ENCODE measurements at places on chromosomes 12 and 14.

DNA sequence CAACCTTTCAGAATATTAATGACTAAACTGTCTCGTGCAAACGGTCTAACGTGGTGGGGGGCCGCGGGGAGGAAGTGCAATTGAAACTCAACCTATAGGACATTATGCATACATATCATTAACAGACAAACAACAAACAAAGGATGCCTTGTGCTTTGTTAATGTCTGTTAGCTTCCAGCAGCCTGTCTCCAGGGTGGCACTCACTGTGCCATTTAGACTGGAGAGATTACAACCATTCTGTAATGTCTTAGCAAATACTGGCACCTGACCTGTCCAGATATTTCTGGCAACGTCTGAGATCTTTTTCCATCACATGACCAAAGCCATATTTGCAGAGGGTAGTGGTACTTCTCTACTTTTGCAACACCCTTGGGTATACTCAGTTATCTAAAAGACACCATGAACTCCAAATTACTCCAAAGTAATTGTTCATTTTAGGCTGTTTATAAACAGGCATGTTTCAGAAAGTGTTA lies 11.6 kb downstream of the BHLHE41 start:
- H3K4me1 ChIP-seq, result peaks cover 9% of the 10 kb centered on the region
- H3K27me3 ChIP-seq, result peaks cover 2% of the 10 kb centered on the region
- no peaks in the 10 kb centered on the region for H3K36me3 ChIP-seq
- no peak overlapping the region for H3K27ac ChIP-seq

DNA sequence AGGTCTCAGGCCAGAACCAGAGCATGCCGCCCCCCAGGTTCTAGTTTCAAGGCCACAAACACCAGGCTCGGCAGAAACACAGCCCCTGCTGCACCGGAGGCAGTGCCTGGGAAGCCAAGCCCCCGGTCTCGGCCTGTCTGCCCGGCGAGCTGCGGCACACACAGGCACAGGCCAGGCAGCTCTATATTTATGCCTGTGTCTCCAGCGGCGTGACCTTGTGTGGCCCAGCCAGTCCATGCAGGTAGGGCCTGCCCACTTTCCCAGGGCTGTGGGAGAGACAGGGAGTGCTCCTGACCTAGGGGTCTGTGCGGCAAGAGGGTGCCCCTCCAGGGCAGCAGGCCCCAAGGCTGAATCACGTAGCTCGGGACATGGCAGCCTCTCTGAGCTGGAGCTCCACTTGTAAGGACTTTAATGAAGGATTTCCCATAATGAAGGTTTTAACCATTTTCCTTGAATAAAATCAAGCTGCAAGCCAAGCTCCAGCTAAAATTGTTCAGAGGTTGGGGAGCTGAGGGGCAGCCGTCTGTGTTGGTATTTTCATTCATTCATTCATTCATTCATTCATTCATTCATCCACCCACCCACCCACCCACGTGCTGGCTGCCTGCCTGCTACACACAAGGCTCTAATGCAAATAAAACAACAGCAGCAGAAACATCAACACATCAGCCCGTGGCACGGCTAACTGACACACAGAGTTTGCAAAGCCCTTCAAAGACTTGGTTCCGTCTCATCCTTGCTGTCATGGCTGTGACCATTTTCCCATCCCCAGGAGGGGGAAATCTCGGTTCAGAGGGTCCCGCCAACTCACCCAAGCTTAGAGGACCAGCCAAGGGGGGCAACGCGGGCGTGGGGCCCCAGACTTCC lies 92.0 kb downstream of the RFLNA start:
- no peaks in the 10 kb centered on the region for H3K27me3 ChIP-seq
- H3K4me1 ChIP-seq, result peaks cover 18% of the 10 kb centered on the region
- peaks cover 9% of the 10 kb centered on the region for H3K36me3 ChIP-seq
- H3K4me3 ChIP-seq, result no peak overlapping the region

GRCh38 chr12:102592134-102592533 lies 111.8 kb upstream of the IGF1 start:
- no peaks in the 10 kb centered on the region for H3K4me1 ChIP-seq
- H3K27me3 ChIP-seq, result no peaks in the 10 kb centered on the region
- DNase-seq, result no peak
- no peaks in the 10 kb centered on the region for H3K36me3 ChIP-seq
- H3K27ac ChIP-seq, result no peak overlapping the region

GRCh38 chr12:5280086-5280485 lies 151.8 kb upstream of the NTF3 start:
- no peaks in the 10 kb centered on the region for H3K36me3 ChIP-seq
- no peak overlapping the region for H3K27ac ChIP-seq

GRCh38 chr12:74292351-74293194 lies 245.1 kb upstream of the ATXN7L3B start:
- no peaks in the 10 kb centered on the region for H3K4me1 ChIP-seq
- no peaks in the 10 kb centered on the region for H3K36me3 ChIP-seq
- H3K27me3 ChIP-seq, result no peaks in the 10 kb centered on the region
- DNase-seq, result no peak

- no peaks in the 10 kb centered on the region for H3K36me3 ChIP-seq
- H3K27ac ChIP-seq, result no peak overlapping the region
- H3K27me3 ChIP-seq, result no peaks in the 10 kb centered on the region
Observed at GRCh38 chr14:99800781-99801180, 7.6 kb downstream of the EML1 start.

GRCh38 chr14:65753061-65753460 lies 340.5 kb downstream of the FUT8 start:
- H3K36me3 ChIP-seq, result no peaks in the 10 kb centered on the region
- peaks cover 1% of the 10 kb centered on the region for H3K4me1 ChIP-seq
- no peak overlapping the region for H3K4me3 ChIP-seq
- H3K27me3 ChIP-seq, result no peaks in the 10 kb centered on the region

GRCh38 chr14:77707355-77707723 lies 484 bp downstream of the ALKBH1 start:
- no peak overlapping the region for H3K27ac ChIP-seq
- peak; percentile 14 for DNase-seq
- no peaks in the 10 kb centered on the region for H3K27me3 ChIP-seq
- H3K4me3 ChIP-seq, result peak overlapping the region; percentile 97

DNA sequence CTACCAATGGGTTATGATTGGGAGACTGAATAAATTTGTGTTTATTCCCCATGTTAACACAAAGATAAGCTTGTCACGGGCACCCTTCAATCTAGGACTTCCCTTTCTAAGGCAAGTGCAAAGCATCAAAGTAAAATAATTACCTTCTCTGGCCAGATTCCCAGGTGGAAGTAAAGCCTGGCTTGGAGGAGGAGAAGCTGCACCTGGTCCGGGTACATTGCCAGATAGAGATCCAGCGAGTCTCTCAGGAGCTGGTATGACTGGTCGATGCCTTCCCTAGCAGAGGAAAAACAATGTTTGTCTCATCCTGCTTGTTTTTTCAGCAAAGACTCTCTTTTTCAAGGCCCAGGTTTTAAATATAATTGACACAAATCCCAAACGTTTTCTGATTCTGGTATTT lies 24.9 kb downstream of the FBXO21 start:
- no peaks in the 10 kb centered on the region for H3K27me3 ChIP-seq
- no peak overlapping the region for H3K4me3 ChIP-seq
- DNase-seq, result no peak
- no peak overlapping the region for H3K27ac ChIP-seq
- peaks cover 45% of the 10 kb centered on the region for H3K36me3 ChIP-seq

GRCh38 chr14:101077481-101078074 lies 174.1 kb upstream of the RTL1 start:
- H3K27ac ChIP-seq, result no peak overlapping the region
- peak; percentile 12 for DNase-seq
- no peaks in the 10 kb centered on the region for H3K27me3 ChIP-seq
- H3K4me1 ChIP-seq, result peaks cover 23% of the 10 kb centered on the region
- H3K36me3 ChIP-seq, result no peaks in the 10 kb centered on the region

DNA sequence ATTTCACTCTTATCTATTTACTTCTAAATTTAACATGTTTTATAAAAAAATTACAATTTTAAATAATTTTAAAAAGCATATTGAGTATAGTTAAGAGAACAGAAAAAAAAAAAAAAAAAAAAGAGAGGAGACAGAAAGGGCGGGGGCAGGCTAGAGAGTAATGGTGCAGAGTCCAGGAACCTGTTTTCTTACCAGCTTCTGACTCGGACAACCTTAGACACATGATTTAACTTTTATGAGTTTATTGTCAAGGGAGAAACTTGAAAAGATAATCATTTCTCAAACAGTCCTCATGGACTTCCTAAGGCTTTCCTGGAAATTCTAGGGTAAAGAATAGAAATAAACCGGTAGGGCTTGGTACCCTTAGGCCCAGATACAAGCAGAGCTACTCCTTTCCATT lies 84.3 kb downstream of the RPS6KA5 start:
- DNase-seq, result no peak
- no peak overlapping the region for H3K27ac ChIP-seq
- H3K36me3 ChIP-seq, result no peaks in the 10 kb centered on the region
- no peak overlapping the region for H3K4me3 ChIP-seq
- no peaks in the 10 kb centered on the region for H3K4me1 ChIP-seq

- H3K27ac ChIP-seq, result no peak overlapping the region
- H3K27me3 ChIP-seq, result peaks cover 5% of the 10 kb centered on the region
- no peaks in the 10 kb centered on the region for H3K4me1 ChIP-seq
Observed at GRCh38 chr12:56074396-56074795, 5.6 kb upstream of the ERBB3 start.

GRCh38 chr12:94372461-94372860 lies 87.2 kb downstream of the CEP83 start:
- no peaks in the 10 kb centered on the region for H3K4me1 ChIP-seq
- H3K4me3 ChIP-seq, result no peak overlapping the region
- no peaks in the 10 kb centered on the region for H3K36me3 ChIP-seq
- no peaks in the 10 kb centered on the region for H3K27me3 ChIP-seq
- H3K27ac ChIP-seq, result no peak overlapping the region

GRCh38 chr14:89992273-89992672 lies 36.5 kb downstream of the TDP1 start:
- no peak for DNase-seq
- H3K4me3 ChIP-seq, result no peak overlapping the region
- no peaks in the 10 kb centered on the region for H3K27me3 ChIP-seq
- no peak overlapping the region for H3K27ac ChIP-seq
- H3K4me1 ChIP-seq, result no peaks in the 10 kb centered on the region

GRCh38 chr12:66453844-66454243 lies 151.6 kb downstream of the HELB start:
- no peak for DNase-seq
- H3K27me3 ChIP-seq, result no peaks in the 10 kb centered on the region
- no peak overlapping the region for H3K27ac ChIP-seq
- no peak overlapping the region for H3K4me3 ChIP-seq
- H3K4me1 ChIP-seq, result peaks cover under 1% of the 10 kb centered on the region
- peaks cover 2% of the 10 kb centered on the region for H3K36me3 ChIP-seq

GRCh38 chr14:93040443-93040842 lies 75.3 kb downstream of the ITPK1 start:
- no peak overlapping the region for H3K27ac ChIP-seq
- peaks cover 37% of the 10 kb centered on the region for H3K4me1 ChIP-seq
- H3K36me3 ChIP-seq, result no peaks in the 10 kb centered on the region
- no peak for DNase-seq
- no peak overlapping the region for H3K4me3 ChIP-seq

GRCh38 chr12:124453419-124454351 lies 113.7 kb downstream of the NCOR2 start:
- H3K36me3 ChIP-seq, result peaks cover 11% of the 10 kb centered on the region
- H3K27me3 ChIP-seq, result no peaks in the 10 kb centered on the region
- peaks cover 34% of the 10 kb centered on the region for H3K4me1 ChIP-seq
- DNase-seq, result no peak

GRCh38 chr12:1890810-1891209 lies 27.6 kb downstream of the CACNA2D4 start:
- no peaks in the 10 kb centered on the region for H3K27me3 ChIP-seq
- no peak overlapping the region for H3K27ac ChIP-seq
- no peaks in the 10 kb centered on the region for H3K4me1 ChIP-seq
- no peaks in the 10 kb centered on the region for H3K36me3 ChIP-seq
